ENCODE measurements at places on chromosomes 1 and 21.
A peak's percentile ranks its signal among the peaks of the same experiment; 100 is the strongest.

- DNase-seq, result no peak
Measured at GRCh38 chr1:56811331-56811730, 7.9 kb downstream of the FYB2 start.

GRCh38 chr1:202274611-202275010, 67.1 kb downstream of the UBE2T start:
- DNase-seq, result no peak

DNA sequence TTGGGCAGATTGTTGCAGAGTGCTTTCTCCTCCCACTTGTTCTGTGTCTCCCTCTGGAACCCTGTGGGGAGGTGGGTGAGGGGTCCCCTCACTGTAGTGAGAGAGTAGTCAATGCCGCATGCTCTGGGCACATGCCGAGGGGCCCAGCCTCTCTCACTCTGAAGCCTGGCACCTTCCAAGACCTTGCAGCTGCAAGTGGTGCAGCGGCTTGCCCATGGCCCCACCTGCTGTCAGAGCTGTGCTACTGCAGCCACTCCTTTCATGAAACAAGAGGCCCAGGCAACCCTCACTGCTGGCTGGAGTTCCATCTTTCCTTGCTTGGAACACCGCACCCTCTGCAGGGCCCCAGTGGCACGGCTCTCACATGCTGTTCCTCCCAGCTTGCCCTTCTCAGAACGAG, 58.4 kb upstream of the COL6A1 start:
- DNase-seq, result peak; percentile 38

DNA sequence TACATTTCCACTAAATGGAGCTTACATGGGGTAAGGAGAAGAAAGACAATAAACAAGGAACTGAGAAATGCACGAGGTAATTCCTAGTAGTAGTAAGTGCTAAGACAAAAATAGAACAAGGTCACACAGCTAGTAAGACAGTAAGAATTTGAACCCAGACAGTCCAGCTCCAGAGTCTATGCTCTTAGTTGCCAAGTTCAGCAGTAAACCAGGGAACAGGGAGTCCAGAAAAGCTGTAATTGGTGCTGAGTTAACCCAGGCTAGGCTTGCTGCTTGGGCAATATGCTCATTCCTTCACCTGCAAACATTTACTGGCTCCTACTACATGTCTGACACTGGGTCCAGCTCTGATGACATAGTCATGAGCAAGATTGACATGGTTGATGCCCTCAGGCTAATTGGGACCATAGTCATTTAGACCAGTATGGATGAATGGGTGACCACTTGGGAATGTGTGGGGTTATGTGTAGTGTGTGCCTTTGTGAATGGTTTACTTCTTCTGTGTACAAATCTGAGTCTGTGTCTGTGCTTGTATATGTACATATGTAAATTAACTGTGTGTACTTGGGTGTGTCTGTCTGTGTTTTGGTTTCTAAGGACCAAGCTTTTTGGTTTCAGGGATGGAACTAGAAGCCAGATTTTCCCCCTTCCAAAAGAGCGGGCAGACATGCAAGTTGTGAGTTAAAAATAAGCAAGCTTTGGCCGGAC, 2.0 kb downstream of the GPX7 start:
- no peak for DNase-seq

DNA sequence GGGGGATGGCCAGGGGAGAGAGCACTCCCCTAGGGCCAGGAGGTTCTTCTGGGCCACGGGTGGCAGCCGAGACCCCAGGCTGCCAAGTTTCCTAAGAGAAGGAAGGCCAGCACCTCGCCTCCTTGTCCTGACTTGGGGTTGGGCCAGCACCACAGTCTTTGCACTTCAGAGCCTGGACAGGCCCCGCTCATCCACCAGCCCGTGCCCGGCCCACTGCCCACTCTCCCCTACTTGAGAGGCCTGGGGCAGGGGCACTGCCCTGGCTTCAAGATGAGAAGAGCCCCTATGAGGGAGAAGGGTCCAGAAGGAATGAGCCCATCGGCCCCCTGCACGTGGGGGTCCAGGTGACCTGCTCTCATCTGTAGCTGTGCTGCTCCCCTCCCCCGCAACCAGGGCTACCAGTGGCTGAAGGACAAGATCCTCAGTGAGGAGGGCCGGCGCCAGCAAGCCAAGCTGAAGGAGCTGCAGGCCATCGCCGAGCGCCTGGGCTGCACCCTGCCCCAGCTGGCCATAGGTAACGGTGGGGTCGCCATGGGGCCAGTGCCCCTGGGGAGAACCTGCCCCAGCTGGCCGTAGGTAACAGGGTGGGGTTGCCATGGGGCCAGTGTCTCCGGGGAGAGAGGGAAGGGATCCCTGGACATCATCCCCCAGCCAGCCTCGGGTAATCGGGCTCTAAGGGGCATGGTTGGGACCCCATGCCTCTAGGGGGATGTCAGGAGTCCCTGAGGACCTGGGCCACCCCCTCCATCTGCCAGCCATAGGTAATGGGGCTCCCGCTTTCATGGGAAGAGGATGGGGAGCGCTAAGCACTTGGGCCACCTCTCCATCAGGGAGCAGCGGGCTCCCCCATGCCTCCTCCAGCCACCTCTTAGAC, 50.8 kb downstream of the KCNAB2 start:
- no peak for DNase-seq

DNA sequence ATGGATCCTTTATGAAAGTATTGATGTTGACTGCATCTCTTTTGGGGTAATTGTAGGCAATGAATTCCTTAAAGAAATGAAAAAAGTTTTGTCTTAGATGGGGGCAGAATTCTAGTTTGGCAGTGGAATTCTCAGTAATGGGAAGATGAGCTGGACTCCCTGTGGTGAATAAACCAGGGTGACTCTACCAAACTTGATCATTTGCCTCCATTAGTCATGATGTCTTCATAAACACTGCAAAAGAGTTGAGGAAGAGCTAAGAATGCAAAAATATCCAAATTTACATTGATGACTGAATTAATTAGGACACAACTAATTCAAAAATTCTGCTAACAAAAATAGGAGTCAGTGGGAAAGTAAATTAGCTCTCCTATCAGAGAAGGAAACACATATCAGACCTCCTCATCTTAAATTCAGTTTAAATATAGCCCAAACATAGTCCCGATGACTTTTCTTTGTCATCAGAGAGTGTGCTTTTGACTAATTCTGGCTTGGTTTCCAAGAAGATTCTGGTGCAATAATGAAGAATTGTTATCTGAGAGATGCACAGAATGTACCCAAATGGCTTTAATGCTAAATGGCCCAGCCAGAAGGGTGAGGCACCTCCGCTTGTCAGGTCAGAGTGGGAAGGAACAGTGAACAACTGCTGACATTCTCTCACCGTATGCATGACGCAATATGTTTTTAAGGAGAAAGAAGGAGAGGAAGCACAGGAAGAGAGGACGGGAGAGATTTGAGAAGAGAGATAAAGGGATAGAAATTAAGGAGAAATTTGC, 525.1 kb downstream of the LMO4 start:
- DNase-seq, result no peak

- no peak for DNase-seq
Measured at GRCh38 chr1:198966519-198966918, 327.7 kb downstream of the PTPRC start.

DNA sequence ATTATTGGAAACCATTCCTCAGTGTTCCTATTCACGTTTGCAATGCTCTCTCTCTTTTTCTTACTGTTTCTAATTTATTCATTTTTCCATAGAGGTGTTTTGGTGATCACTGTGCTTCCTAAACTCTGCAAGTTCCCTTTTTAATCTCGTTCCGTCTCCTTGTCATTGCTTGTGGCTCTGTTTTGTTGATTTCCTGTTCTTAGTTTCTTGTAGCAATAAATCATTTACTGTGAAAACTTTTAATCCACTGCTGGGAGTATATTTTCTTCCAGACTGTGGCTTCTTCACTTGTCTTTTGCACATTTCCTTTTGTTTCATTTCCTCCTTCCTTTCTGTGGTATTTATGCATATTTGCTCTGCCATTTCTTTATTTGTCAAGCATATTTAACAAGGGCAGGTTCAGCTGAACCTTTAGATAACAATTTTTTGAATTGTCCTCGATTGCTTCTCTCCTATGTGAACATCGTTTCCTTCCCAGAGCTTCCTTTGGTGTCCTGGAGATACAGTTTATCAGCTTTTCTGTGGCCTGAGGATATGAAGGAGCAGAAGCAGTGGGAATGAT, 3.6 kb downstream of the B3GALT5 start:
- no peak for DNase-seq

DNA sequence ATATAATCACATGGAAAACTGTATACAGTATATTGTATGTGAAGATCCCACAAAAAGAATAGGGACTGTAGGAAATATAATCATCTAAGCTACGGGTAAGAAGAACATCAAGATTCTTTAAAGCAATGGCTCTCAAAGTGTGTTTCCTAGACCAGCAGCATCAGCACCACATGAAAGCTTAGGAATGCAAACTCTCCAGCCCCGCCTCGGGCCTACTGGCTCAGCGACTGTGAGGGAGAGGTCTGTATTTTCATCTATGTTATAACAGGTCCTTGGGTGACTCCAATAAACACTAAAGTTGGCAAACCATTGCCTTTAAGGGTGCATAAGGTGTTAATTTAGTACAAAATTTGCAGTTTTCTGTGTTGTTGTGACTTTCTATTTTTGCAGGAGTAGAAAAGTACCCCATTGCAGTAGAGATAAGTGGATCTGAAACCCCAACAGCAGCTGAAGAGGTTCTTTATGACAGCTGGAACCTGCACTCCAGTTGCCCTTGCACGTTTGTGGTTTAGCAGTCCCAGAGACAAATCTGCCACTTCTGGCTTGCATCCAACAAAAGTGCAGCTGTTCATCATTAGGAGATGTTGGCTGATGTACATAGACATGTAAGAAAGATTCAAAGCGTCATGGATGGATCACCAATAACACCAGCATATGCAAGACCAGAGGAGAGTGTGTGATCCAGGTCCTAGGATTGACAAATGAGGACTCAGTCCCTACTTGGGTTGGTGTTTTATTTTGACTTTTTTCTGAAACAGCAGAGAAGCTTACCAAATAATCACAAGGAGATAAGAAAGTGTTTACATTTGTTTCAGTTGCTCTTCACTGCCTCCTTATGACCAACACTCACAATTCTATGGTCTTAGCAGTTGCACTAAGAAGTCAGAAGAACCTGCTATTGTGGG, 15.9 kb upstream of the IFNAR1 start:
- no peak for DNase-seq

DNA sequence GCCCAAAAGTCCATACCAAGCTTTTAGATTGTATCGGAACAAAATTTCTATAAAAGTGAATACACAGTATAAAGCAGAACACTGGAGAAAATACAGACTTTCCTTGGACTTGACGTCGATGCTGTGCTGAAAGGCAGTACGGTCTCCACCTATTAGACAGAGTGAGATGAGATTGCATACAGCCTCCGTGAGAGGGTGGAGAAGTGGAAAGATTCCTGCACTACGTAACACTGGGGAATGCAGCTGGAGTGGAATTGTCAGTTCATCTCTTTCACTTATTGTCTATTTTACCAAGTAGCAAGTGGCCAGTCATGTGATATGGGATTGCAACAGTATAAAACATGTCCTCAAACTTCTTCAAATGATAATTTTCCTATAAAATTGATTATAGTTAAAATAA, 209.5 kb downstream of the ZP4 start:
- no peak for DNase-seq

GRCh38 chr1:223048026-223048425, 95.0 kb downstream of the TLR5 start:
- no peak for DNase-seq

DNA sequence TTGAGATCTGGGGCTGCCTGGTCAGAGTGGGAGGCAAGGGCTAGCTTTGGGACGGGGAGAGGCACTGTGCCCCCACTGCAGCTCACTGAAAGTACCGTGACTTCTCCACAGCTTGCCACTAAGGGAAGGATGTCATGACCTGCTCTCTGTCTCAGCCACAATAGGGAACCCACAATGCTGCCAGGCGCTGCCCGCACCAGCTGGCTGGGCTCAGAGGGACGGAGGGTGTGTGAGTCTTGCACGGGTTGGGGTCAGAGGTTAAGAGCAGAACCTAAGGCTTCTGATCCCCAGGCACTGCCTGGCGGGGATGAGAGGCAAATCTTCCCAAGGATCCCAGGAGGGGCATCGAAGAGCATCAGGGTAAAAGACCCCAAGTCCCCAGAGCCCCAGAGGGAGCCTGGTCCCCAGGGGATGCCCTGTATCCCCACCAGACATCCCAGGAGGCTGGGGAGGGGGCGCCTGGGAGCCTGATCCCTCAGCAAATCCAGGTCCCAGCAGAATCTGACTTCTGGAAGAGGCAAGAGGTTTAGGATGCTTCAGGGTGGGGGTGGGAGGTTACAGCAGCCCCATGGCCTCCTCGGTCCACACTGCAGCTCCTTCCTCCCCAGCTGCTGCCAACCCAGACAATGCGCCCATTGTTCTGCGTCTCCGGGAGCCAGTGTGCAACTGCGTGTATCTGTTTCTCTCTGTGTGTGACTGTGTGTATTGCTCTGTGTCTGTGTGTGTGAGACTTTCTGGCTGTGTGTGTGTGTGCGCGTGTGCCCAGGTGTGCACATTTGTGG, 2.0 kb upstream of the MARCKSL1 start:
- DNase-seq, result no peak

DNA sequence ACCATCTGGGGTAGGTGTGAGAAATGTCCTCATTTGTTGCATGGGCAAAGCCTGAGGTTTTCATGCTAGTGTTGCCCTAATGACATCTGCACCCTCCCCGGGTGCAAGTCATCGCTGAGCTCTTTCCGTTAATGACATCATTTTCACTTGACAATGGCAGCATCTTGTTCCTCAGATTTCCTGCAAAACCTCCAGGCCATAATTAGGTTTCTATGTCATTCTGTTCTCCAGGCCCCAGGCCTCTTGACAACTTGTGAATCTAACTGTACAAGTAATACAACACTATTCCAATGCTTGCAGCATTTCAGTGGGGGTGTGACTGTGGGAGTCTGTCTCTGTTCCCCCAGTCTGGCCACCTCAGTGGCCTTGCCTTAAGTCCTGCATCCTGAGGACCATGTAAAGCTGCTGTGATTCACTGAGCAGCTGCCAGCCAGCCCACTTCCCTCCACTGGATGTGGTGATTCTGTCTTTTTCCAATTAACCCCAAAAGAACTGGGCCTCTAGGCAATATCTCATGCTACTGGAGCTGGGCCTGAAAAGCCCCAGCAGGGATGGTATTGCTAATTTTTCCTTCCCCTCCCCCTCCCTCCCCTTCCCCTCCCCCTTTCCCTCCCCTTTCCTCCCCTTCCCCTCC, 22.8 kb downstream of the RAB7B start:
- no peak for DNase-seq

DNA sequence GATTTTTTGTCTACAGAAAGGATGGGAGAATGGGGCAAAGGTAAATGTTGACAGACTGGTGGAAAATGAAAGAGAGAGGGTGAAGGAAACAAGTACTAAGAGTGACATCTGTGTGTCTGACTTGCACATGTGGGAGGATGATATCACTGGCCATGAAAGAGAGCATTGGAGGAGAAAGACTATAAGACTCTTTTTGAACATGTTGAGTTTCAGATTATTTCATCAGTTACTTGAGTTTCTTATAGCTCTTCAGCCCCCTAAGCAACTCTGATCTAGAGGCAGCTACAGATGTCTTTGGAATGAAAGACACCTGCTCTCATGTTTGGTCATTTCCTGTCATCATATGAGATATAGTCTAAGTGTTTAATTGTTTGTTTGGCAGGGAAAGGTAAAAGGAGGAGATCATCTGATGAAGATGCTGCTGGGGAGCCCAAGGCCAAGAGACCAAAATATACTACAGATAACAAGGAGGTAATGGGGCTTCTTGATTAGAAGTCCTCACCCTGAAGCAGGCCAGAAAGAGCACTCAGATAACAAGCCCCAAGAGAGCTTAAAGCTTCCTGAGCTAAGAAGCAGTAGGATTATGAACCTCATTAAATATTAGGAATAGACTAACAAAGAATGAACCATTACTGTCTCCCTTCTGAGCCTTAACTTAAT, 4.5 kb downstream of the POLR3C start:
- no peak for DNase-seq
